ENCODE measurements at places on chromosomes 2 and 18.

DNA sequence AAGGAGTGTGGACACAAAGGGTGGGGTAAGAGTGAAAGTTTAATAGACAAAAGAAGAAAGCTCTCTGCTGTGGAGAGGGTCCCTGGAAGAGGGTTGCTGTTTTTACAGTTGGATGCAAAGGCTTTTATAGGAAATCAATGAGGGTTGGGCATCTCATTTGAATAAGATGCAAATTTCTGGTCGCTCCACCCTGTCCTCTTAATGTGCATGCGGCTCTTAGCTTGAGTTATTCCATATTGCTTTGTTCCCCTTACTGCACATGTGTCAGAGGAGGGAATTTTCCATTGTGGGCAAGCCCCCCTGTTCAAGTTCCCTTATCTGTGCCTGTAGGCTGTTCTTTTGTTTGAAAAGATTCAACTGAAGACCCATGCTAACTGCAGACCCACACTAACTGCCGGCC, 326.5 kb downstream of the BCL11A start:
- no peak for DNase-seq

GRCh38 chr2:20071397-20072383, 20.3 kb upstream of the LAPTM4A start:
- no peak for DNase-seq

- DNase-seq, result no peak
Observed at GRCh38 chr2:61045999-61046398, 19.7 kb upstream of the SANBR start.

DNA sequence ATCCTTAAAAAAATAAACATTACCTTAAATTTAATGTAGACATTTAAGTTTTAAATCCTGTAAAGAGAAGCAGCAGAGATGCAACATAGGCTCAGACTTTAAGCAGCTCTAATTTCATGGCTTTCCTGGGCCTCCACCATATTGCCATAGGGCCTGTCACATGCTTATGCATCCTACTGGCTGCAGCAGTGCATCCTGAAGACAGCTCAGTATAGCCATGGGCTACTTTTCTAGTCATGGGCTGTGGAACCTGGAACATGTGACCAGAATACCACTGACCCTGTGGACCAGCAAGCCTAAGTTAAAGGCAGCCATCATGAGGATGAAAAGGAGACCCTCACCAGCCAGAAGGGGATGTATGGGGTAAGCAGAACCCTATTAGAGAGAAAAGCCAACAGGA, 10.7 kb downstream of the RMP24 start:
- DNase-seq, result no peak

GRCh38 chr2:138500592-138501424, 762 bp upstream of the SPOPL start:
- no peak for DNase-seq

DNA sequence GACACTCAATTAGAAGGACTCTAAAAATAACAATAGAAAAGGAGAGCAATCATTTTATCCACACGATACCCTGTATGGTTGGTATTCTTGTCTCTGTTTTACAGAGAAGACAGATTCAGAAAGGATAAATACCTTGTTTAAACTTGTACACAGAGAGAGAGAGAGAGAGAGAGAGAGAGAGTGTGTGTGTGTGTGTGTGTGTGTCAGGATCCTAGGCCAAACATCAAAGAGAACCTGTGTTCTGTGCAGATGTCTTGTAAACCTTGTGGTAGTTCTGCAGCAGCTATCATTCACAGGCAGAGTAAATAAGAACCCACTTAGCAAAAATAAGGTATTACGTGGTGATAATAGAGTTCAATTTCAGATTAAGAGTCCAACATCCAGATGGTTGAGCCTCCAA, 4.3 kb upstream of the CRIM1 start:
- DNase-seq, result no peak
